ENCODE measurements at places on chromosomes 12 and 14. TPM values are rescaled to one million over a fixed set of nuclear protein-coding genes. Genes with fewer than 3 reads are reported as not detected.

DNA sequence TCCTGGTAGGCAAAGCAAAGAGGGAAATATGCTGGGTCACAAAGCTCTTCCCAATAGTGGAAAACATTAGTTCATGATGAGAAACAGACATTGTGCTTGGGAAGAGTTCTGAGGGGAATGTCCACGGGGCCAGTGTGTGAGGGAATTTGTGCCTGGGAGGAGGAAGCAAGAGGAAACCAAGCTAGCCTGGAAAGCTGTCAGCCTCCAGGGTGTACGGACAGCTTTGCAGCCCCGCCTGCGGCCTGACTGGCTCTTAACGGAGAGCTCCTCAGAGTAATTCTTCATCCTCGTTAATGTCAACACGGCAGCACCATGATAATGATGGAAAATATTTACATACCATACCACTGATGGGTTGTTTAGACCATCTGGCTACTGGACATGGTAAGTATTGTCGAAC lies 32.4 kb downstream of the PITPNM2 start:
- H3K4me1 ChIP-seq = peaks cover 38% of the 10 kb centered on the region
- H3K27ac ChIP-seq = no peak overlapping the region
- no peaks in the 10 kb centered on the region for H3K36me3 ChIP-seq
- H3K4me3 ChIP-seq = no peak overlapping the region
- no peak for DNase-seq
- H3K27me3 ChIP-seq = peaks cover 2% of the 10 kb centered on the region

DNA sequence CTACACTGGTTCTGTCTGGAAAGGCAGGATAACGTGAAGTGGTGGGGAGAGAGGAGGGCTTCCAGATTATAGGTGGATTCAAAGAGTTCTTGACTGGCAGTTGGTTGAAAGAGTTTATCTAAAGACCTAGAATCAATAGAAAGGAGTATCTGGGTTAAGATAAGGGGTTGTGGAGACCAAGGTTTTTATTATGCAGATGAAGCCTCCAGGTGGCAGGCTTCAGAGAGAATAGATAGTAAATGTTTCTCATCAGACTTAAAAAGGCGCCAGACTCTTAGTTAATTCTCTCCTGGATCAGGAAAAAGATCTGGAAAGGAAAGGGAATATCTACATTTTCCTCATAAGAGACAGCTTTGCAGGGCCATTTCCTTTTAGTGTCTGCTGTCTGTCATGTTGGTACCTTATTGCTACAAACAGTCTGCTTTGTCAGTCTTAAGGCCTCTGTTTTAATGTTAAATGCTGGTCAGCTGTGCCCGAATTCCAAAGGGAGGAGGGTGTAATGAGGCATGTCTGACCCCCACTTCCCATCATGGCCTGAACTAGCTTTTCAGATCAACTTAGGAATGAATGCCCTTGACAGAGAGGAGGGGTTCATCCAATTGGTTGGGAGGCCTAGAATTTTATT lies 401.3 kb downstream of the FUT8 start:
- H3K4me3 ChIP-seq = no peak overlapping the region
- H3K27me3 ChIP-seq = peaks cover 2% of the 10 kb centered on the region
- DNase-seq = no peak
- no peak overlapping the region for H3K27ac ChIP-seq

DNA sequence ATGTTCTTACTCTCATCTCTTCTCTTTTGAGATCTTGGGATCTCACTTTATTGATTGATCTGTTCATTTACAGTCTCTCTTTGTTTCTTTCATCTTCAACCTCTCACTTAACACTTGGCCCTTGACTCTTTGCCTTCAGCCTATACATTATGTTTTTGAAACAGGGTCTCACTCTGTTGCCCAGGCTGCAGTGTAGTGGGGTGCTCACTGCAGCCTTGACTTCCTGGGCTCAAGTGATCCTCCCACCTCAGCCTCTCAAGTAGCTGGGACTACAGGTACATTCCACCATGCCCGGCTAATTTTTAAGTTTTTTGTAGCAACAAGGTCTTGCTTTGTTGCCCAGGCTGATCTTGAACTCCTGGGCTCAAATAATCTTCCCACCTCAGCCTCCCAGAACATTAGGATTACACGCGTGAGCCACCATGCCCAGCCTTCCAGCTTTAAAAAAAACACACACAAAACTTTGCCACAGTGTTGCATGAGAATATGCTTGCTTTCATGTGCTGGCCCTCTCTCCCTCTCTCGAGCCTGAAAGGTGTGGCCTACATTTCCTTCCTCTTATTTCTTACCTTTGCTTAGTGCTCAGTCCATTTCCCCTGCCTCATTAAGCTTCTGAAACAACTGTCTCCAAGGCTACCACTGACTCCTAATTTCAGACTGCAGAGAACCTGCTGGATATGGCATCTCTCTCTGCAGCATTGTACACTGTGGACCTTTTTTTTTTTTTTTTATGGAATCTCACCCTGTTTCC lies 9.9 kb downstream of the DIP2B start:
- H3K36me3 ChIP-seq = no peaks in the 10 kb centered on the region
- H3K27me3 ChIP-seq = no peaks in the 10 kb centered on the region

KCNH3 gene
- 0.96 TPM for polyA plus RNA-seq

C12orf56 gene
- polyA plus RNA-seq = not detected

Measured in immature natural killer cell (primary cell).